ENCODE measurements at places on chromosomes 1 and 21.

GRCh38 chr1:107976431-107976830 lies 11.5 kb upstream of the VAV3 start:
- DNase-seq: no peak

DNA sequence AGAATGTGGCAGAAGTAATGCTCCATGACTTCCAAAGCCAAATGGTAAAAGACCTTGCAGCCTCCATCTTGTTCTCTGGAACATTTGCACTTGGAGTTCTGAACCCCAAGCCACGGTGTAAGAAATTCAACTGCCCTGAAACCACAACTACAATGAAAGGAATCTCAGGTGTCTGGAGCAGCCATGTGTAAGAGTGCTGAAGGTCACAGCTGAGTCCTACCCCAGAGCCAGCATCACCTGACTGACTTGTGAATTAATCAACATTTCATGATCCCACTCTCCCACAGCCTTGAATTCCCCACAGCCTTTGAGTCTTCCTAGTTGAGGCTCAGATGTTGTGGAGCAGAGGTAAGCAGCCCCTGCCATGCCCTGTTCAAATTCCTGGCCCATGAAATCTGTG lies 192.8 kb upstream of the CAMK1G start:
- DNase-seq: no peak

GRCh38 chr1:54267815-54268761 lies 68.1 kb downstream of the MRPL37 start:
- no peak for DNase-seq

GRCh38 chr21:26087223-26087918 lies 83.2 kb downstream of the APP start:
- DNase-seq: no peak

DNA sequence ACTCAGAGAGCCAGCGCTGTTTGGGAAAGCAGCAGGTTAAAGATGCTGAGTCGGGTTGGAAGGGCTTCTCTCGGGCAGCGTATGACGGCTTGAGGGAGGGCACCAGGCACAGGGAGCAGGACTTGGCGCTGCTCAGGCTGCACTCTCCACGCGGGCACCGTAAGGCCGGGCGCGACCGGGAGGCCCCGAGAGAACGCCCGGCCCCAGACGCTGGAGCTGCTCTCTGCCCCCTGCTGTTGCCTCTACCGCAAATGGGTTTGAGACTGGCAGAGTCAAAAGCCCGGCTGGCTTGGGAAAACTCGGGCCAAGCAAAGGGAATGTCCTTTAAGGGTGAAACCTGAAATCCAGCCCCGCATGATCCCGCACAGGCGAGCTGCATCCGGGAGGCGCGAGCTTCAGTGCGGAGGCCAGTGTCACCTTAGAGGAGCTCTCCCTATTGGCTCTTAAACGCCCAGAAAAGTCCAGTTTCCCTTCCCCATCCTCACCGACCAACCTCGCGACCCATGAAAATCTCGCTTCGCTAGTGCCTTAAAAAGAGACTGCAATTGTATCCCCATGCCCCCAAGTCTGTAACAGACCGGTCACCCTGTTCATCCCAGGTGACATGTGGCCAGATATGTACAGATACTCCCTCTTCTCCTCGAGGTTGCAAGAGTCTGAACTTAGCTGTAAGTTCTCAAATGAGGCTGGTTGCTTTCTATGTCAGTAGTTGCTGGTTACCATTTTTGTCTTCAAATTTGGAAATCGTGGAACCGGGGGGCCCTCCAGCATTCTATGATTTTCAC lies 1.1 kb downstream of the PRRX1 start:
- no peak for DNase-seq

- DNase-seq: no peak
Measured at GRCh38 chr1:17089506-17089905, 29.7 kb downstream of the PADI2 start.

- no peak for DNase-seq
Measured at GRCh38 chr1:210445931-210446330, 117.2 kb downstream of the HHAT start.
